ENCODE measurements at places on chromosomes 16 and 17. TPM values are rescaled to one million over a fixed set of nuclear protein-coding genes. Genes with fewer than 3 reads are reported as not detected.

GRCh38 chr16:22370038-22370820, 4.2 kb downstream of the CDR2 start:
- DNase-seq, result no peak

DNA sequence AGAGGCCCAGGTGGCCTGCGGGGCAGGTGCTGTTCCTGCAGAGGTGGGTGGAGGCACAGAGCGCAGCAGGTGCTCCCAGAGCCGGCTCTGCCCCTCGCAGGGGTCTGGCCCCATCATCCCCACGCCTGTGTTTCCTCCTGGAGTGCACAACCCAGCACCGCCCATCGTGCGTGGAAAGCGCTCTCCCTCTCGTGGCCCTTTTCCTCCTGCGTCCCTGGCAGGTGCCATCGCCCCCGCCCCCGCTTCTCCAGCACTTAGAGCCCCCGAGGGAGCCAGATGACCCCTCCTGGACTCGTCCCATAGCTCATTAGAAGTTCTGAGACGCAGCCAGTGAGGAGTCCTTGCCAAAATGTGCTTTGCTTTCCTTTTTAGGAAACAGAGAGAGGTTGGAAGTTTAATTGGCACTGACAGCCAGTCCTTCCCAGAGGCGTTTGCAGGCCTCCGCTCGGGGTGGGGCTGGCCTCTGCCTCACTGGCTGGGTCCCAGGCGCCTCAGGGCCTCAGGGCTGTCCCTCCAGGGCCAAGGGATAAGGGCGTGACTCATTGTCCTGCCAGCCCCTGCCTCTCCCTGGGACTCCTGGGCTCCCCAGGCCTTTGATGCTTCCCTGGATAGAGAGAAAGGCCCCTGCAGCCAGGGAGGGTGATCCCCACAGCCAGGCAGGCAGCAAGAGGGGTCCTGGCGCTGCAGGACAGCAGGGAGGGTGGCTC, 32.2 kb upstream of the CHMP6 start:
- DNase-seq, result peak; percentile 96

GRCh38 chr17:75059369-75060345, 12.6 kb downstream of the KCTD2 start:
- no peak for DNase-seq

Gene NLRC3
- total RNA-seq, result 0.59 TPM

Gene SSTR5
- total RNA-seq, result 0.69 TPM

DNA sequence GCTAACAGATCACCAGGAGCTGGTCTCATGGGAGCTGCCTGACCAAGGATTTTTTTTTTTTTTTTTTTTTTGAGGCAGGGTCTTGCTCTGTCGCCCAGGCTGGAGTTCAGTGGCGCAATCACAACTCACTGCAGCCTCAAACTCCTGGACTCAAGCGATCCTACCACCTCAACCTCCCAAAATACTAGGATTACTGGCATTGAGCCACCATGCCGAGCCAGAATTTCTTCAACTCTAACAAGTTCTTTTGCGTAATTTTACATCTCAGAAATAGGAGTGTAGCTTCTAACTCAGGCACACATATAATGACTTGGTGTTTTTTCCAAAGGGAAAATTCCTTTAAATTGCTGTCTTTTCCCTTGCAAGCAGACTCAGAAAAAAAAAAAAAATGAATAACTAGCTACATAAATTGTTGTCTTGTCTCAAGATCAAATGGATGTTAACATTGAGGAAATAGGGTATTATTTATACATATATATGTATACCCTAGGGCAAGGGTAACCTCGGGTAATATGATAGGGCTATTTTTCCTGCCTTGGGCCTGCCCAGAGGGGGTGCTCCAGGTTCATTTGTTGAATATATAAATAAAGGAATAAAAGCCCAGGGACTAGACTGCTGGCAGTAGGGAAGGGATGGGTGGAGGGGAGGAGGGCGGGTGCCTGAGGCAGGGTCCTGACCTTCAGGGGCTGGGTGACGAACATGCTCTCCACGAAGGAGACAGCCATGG, 42.8 kb upstream of the GCSH start:
- no peak for DNase-seq

Gene ATXN1L
- 18.1 TPM for total RNA-seq

Gene TEKT5
- total RNA-seq, result 0.28 TPM

DNA sequence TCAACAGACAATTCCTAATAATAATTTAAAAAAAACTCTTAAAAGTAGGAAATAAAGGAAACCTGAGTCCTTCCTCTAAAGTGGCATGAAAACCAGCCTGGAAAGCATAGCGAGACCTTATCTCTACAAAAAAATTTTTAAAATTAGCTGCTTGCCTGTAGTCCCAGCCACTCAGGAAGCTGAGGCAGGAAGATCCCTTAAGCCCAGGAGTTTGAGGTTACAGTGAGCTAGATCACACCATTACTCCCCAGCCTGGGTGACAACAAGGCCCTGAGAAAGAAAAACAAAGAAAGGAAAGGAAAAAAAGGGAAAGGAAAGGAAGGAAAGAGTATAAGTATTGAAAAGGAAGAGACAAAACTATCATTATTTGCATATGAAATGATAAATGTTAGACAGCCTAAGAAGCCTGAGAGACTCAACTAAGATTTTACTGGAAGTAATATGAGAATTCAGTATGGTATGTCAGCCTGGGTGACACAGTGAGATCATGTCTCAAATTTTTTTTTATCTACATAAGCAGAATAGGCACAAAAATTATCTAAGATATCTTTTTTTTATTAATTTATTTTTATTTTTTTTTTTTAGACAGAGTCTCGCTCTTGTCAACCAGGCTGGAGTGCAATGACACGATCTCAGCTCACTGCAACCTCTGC, 113.0 kb downstream of the GOSR1 start:
- DNase-seq, result no peak

DNA sequence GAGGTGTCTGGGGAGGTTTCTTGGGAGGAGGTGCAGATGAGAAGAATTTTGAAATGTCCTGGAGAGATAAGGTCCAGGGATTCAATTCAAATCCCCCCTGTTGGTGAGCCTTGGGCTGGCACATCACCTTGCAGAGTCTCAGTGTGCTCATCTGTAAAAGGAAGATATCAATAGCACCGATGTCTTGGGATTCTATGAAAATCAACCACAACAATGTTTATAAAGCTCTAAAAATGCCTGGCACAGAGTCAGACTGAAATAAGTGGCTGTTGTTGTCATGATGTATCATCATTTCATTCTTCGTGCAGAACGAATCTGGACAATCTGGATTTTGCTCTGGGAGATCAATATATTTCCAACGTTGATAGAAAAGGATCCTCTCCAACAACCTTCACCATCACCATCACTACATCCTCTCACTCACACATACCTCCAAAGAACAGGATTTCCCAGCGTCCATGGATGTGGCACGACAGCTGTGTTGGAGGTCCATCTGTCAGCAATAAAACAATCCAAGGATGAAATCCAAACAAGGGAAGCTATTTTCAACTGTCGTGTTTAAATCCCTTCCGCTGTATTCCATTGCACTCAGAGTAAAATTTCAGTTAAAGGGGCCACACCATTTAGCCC, 393.7 kb upstream of the DYNLRB2 start:
- no peak for DNase-seq
